ENCODE measurements at places on chromosomes 6 and 20. TPM values are rescaled to one million over a fixed set of nuclear protein-coding genes. Genes with fewer than 3 reads are reported as not detected.

DNA sequence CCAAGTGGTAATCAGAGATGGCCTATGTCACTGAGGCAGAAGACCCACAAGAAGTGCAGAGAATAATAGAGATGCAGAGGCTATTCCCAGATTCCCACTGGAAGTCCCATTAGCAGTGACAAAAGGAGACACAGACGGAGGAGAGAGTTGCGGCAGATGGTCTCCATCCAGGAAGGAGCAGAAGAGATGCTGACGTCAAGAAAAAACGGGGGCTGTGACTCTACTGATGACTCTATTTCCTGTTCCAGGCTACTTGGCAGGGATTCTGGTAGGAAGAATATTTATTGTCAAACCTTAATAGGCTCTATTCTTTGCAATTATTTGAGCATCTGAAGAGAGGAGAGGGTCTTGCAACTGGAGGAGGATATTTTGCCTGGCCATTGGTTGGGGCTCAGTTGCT, 246.0 kb upstream of the ECI2 start:
- no peak for DNase-seq

- DNase-seq = no peak
Measured at GRCh38 chr6:151497905-151498304, 4.1 kb downstream of the CCDC170 start.

DNA sequence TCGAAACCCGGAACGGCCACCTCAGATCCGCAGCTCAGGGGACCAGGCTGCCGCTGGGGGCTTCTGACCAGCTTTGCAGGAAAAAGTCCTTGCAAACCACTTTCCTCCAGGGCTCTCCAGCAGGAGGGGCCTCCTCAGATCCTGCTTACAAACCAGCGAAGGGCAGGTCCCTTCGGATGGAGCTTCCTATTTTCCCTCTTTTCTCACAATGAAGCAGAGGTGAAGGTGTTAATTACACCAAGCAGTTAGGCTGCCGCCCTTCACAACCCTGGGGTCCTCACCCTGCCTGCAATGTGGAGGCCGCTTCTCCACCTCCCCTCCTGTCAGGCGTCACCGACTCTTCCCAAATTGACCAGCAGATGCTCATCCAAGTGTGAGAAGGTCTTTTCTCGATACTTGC, 5.7 kb downstream of the ARHGAP40 start:
- DNase-seq = no peak

- no peak for DNase-seq
Measured at GRCh38 chr20:57470666-57471495, 54.1 kb downstream of the CTCFL start.

- DNase-seq = no peak
Measured at GRCh38 chr6:125974214-125974866, 12.0 kb upstream of the TRMT11 start.

DNA sequence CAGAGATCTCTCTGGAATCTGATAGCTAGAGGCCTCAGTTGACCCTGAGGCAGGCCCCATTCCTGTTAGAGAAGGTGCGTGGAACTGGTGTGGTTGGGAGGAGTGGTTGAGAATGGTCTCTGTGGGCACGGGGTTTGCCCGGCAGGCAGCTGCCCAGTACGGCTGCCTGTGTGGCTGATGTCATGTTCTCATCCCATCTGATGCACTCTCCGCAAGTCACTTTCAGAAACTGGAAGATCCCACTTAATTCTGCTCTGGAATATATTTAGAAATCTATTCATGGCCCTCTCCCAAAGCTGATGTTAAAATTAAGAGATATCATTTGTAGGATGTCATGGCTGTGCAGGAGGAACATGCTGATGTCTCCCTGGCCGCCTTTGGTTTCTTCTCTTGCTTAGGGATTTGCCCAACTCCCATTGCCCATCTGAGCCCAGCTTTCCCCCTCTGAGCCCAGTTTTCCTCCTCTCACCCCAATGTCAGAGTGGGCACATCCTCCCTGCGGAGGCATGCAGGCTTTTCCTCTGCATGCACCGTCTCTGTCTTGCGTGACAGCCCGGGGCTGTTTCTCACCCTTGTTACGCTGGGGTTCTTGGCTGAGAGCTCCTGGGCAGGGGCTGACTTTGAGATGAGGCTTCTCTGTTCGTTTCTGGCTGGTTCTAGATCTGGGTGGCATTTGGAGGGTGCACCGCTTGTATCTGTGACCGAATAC, 21.0 kb downstream of the PHACTR3 start:
- DNase-seq = no peak

DNA sequence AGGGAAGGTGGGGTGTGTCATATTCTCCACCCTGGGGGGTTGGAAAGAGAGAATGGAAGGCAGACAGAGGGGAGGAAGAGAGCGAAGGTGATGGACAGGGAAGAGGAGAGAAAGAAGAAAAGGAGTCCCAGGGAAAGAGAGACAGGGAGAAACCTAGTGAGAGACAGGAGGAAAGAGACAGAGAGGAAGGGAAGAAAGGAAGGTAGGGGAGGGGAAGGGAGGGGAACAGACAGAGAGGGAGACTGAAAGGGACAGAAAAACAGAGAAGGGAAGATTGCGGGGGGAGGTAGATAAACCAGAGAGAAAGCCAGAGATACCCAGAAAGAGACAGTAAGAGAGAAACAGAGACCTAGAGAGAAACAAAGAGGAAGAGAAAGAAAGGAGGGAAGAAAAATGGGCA, 88.4 kb downstream of the CDH22 start:
- no peak for DNase-seq

- no peak for DNase-seq
Measured at GRCh38 chr6:166360243-166361076, 18.1 kb upstream of the SFT2D1 start.

The FAM120B gene
- 19.9 TPM for total RNA-seq

The SYCP2 gene
- total RNA-seq = 4.0 TPM

The PRPH2 gene
- total RNA-seq = not detected

The SDC4 gene
- total RNA-seq = 156 TPM

The PRIM2 gene
- total RNA-seq = 8.5 TPM
